Astrocyte of the hippocampus (primary cell): ENCODE measurements at places on chromosomes 13 and 19.
A peak's percentile ranks its signal among the peaks of the same experiment; 100 is the strongest.

GRCh38 chr19:18417250-18418028 is 1.8 kb upstream of the SSBP4 start:
- DNase-seq: peak; percentile 88

- DNase-seq: no peak
Observed at GRCh38 chr13:63628310-63628709, 2212.7 kb upstream of the PCDH20 start.

DNA sequence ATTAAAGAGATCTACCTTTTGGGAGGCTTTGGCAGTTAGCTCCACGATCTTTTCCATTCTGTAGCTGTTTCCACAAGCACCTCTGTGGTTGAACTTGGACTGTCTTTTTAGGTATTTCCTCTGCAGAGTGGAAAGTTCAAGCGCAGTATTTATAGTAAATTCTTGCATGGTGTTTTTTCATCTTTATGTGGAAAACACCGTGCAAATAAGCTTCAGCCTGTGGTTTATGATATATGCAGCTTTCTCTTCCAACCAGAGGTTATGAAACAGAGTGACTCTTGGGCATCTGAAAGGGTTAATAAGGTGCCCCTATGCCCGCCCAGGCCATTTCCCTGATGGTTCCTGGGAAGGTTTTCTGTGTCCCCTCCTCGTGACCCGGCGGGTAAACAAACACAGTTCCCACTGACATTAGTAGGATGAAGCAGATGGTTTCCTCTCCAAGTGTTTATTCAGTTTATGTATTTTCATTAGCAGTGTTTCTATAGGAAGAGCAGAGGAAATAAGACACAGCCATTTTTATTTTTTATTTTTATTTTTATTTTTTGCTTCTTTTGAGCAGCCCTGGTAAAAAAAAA is 39.7 kb upstream of the RNF113B start:
- DNase-seq: no peak

DNA sequence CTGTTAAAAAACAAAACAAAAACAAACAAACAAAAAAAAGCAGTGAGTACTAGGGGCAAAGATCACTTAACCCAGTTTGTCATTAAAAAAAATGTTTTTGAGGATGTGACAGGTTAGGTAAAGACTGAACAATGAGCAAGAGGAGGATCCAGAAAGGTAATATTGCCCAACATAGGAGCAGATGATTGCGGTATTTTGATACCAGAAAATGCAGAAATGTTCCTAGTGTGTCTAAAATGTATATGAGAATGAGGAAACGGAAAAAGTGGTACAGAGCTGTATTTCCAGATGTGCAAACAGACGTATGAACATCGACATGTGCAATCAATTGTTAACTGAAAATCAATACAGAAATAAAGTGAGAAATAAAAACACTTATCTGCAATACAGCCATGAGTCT is 4.9 kb upstream of the LILRA4 start:
- DNase-seq: no peak

- DNase-seq: peak; percentile 95
Observed at GRCh38 chr13:110306960-110307766, at the start of the genes COL4A1 and COL4A2. COL4A1 (minus strand) TSS chr13:110307157; CDS start chr13:110307027, 130 bp downstream. COL4A2 (plus strand) TSS chr13:110307284; CDS start chr13:110307904, 620 bp downstream.

- no peak for DNase-seq
Observed at GRCh38 chr19:51342631-51343569, 961 bp upstream of the VSIG10L start.

GRCh38 chr13:110978390-110978789 is 63.5 kb upstream of the ANKRD10 start:
- DNase-seq: no peak
